CD4-positive, alpha-beta T cell treated with Interferon alpha-2 for 1 hour (primary cell): ENCODE measurements at places on chromosomes 3 and 15.
A peak's percentile ranks its signal among the peaks of the same experiment; 100 is the strongest.

DNA sequence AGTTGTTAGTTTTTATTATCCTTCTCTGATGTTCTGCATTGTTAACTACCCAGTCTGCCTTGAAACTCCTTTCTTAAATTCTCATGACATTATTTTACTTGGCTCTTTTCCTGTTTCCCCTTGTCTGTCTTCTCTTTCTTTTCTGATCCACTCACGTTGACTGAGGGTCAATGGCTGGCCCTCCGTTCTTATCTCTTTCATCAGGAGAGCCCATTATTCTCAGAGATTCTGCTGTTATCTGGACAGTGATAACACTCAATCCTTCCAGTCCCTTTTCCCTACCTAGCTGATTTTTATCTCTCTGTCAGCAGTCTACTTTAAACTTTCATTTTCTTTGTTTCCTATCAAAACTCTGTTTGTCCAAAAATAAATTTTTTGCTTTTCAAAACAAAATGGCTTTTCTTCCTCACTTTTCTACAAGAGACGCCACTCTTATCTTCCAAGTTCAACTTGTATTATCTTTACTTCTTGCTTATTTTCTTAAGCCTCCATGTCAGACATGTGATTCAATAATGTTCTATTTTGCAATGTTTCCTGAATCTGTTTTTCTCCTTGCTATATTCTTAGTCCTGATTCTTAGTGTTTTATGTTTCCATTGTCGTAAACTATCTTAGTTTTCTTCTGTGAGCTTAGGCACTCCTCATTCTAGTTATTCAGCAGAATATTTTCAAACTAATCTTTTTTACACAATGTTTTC lies 120.2 kb downstream of the NEDD4 start:
- no peak for DNase-seq

DNA sequence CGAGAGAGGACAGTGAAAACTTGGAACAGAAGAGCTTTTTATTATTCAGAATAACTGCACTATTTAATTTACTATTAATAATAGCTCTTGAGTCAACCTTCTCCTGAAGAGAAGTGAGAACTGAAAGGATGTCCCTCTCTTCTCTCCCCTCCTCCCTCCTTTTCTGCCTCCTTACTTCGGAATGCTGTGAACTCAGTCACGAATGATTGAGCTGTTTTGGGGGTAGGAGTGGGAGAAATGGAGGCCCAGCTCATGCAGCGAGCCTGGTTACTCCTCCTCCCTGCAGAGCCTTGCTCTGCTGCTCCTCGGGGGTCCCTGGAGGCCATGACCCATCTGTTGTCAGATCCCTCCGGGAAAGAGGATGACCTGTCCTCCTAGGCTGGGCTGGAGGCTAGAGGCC lies 20.3 kb upstream of the INSYN1 start:
- no peak for DNase-seq

- no peak for DNase-seq
Measured at GRCh38 chr3:172461530-172462138, 13.4 kb upstream of the GHSR start.

GRCh38 chr15:78018445-78018844 lies 59.1 kb downstream of the TBC1D2B start:
- DNase-seq, result no peak

DNA sequence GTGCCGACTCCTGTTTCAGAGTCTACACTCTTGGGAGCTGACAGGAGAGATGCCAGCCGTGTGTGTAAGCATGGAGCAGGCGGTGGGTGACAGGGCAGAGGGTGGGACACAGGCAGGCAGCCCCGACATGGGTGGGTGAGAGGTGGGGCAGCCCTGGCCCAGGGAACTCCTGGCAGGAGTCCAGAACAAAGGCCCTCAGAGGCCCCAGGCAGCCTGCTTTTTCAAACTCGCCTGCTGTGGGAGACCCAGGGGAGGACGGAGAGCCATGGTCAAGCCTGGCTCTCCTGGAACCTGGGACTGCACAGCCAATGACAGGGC lies 29.3 kb upstream of the SLC41A3 start:
- DNase-seq, result no peak

DNA sequence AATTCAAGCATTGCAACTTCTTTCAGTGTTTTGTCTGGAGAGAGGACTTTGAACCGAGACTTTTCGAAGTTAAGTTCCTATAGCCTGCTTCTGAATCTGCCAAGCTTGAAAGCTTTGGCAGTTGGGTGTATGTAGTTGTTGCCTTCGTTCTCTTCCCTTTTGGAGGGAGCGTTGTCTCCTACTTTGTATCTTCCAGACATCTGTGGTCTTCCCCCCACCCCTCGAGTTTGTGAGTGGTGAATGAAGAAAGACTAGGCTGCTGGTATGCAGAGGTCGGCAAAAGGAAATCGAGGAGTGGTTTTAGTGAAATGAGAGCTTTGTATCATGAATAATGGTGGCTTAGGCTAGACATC lies 1.3 kb downstream of the CTNNB1 start:
- peak; percentile 35 for DNase-seq

DNA sequence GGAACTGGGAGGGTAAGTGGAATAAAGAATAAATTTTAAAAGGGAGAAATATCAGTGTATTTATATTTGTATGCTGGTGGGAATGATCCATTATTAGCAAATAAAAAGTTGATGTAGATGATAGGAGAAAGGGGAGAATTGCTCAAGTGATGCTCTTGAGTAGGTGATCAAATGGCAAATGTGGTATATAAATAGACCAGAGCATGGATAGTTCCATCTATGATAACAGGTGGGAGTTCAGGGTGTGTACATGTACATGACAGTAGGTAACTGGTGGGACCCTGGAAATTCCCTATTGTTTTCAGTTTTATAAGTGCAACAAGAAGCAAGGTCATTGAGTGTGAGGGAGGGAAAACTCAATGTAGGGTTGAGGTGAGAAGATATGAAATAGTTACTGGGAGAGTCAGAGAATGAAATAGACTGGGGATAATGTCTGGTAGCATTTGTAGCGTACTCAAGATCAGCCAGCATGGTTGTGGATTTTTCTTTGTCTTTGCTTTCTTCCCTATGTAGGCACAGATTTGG lies 31.3 kb upstream of the EBLN2 start:
- DNase-seq, result no peak

GRCh38 chr3:16171009-16171408 lies 3.5 kb upstream of the GALNT15 start:
- no peak for DNase-seq

DNA sequence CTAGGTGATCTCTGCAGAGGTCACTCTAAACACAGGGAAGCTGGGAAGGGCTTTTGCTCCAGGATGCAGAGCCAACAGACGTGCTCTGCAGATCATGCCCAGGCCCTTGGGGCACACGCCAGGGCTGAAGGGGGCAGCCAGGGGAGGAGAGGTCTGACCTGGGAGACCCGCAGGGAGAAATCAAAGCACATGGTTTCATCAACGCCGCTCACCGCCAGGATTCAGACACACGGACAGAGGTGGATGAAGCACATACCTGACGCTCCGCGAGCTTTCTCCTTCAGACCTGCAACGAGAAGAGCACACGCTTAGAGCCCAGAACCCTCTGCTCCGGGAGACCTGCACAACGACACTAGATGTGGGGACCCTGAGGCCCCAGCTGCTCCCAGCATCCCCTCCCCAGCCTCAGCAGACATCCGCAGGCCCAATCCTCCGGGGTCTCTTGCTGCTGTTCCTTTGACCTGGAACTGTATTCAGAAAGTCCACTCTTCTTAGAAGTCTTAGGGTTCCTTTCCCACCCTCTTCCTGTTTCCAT lies 90.7 kb upstream of the IQSEC1 start:
- DNase-seq, result no peak

DNA sequence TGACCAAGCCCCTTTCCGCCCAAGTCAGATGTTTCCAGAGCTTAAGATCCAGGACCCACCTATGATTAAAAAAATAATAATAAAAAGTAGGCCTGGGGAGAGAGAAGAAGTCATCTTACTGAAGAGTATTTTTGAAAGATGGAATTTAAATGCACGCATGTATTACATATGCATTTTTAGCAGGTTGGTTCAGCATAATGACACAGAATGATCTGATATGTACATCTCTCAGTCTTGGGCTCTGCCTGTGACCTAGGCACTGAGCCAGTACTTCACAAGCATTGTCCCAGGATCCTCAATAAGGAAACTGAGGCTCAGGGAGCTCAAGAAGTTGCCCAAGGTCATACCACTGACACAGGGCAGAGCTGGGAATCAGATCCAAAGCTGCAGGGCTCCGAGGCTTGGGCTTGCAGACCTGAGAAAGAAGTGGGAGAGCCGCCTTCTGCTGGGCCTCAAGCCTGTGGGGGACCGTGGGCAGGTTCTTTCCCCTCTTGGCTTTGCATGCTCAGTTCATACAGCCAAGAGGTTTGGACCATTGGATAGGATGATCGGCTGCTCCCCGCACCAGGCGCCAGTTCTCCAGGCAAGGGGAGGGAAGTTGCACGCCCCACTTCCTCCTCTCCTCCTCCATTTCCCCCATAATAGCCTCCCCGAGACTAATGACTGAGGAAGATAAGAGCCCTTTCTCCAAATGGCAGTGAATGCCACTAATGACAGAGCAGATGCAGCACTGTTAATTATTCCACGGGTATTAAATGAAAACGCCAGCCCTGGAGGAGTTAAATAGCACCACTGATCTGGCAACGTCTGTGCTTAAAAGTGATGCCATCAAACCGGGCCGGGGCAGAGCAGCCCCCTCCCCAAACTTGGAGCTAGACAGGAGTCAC lies 6.9 kb downstream of the SLC6A1 start:
- no peak for DNase-seq

DNA sequence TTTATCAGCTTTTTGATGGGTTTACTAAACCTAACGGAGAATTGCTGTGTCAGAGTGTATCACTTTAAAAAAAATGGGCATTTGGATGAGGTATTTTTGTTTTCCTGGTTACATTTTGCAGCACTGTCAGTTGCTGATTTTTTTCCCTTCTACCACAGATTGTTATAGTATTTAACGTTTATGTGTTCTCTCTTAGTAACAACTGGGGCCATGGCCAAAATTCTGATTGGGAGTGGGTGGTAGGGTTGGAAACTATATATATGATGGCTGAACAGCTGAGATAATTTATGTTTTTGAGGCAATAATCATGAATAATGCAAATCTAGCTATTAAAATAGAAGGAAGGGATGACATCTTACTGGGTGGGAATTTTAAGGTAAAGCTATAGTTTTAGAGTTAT lies 229.4 kb upstream of the SUCLG2 start:
- DNase-seq, result no peak

DNA sequence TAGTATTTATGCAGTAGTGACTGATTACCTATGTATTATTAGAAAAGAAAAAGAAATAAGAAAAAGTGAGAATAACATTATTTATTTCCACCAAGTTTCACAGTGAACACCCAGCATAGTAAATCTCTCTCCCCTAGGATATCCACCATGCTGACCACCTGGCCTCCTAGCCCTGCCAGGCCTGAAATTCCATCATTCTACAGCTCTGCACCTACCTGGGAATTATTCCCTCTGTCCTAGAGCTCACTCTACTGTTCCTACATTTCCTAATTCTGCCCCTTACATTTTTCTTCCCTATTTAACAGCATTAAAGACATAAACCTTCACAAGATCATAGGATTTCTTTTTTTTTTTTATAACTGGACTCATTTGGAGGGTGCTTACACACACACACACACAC lies 525.3 kb upstream of the PPP2R3A start:
- no peak for DNase-seq

GRCh38 chr3:177150218-177150916 lies 46.9 kb downstream of the TBL1XR1 start:
- no peak for DNase-seq

GRCh38 chr3:155102329-155102728 lies 22.2 kb downstream of the MME start:
- no peak for DNase-seq

DNA sequence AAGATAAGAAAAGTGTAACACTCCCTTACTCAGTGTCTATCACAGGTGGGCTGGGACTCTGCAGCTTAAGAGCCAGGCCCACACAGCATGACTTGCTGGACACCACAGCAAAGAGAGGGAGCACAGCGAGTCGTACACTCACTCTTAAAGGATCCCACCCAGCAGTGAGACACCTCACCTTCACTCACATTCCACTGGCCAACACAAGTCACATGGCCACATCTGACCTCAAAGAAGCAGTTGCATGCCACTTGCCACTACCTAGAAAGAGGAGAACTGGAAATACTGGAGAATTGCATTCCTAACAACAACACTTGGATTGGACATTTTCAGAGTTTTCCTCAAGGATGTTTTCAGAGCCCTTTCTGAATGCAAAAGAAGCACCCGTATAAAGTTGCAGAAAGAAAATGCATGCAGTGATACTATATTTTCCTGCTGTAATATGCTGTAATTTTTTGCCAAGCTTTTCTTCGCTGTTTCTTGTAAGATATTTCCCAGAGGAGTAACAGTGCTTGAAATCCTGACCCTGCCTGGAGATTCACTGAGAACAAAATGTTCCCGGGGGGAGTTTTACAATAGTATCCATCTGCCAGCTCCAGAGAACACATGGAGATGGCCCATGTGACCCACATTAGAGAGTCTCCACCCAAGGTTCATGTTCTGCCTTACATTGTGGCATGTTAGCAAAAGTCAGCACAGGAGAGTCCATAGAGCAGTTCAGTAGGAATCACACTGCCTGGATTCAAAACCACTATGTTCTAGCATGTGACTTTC lies 42.2 kb downstream of the TRIM42 start:
- DNase-seq, result no peak

- no peak for DNase-seq
Measured at GRCh38 chr3:85090495-85090894, 131.7 kb downstream of the CADM2 start.

DNA sequence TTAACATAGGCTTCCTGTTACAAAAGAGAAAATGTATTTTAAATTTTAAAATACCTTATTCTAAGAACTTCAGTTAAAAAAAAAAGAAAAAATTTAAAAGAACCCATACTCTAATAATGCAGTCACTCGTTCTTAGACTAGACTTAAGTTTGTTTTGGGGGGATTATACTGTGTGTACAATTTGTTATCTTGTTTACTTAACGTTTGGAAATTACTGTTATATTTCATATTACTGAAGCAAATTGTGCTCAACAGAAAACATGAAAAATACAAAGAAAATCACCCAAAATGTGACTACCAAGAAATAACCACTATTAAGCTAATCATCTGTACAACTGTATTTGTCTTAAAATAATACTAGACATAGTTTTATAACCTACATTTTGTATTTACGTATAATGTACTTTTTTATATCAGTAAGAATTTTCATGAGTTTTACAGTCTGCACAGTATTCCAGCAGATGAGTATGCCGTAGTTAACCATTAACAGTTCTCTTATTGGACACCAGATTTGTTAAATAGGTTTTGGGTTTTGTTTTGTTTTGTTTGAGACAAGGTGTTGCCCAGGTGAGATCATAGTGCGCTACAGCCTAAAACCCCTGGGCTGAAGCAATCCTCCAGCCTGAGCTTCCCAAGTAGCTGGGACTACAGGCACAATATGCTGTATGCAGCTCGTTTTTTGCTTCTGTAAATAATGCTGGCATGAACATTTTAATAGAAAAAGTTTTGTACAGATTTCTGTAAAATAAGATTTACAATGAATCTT lies 88.8 kb upstream of the CHD2 start:
- no peak for DNase-seq

GRCh38 chr3:193944518-193944884 lies 191.4 kb upstream of the HES1 start:
- no peak for DNase-seq
